ENCODE measurements at places on chromosomes 1 and 21. TPM values are rescaled to one million over a fixed set of nuclear protein-coding genes. Genes with fewer than 3 reads are reported as not detected.

DNA sequence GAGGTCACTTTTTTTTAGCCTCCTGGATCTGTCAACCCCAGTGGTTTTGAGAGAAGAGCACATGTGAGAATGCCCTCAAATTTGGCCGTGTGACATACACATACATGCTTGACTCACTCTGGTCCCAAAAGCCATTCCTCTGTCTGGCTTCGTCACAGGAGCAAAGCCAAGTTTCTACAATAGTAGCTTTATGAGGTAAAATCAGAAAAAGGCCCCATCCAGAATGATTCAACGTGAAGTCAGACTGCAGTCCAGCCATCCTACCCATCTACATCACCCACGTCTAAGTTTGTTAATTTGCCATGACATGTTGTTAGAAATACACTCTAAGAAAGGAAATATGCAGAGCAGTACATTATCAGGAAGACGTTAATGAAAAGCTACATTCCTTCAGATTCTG, 245.2 kb downstream of the SDCCAG8 start:
- no peak for DNase-seq

DNA sequence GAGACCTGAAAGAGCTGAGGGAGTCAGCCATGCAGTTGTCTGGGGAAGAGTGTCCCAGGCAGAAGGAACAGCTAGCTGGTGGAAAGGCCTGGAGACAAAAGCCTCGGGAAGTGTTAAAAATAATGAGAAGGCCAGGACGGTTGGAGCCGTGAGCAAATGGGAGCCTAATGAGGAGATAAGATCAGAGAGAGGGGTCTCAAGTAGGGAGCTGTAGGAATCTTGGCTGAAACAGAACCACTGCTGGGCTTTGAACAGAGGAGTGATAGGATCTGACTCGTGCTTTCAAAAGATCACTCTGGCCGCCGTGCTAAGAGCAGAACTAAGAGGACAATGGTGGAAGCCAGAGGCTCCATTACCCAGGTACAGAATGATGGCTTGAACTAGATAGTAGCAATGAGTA, 1.9 kb upstream of the FOXJ3 start:
- no peak for DNase-seq

The WARS2 gene
- total RNA-seq, result 9.5 TPM

The SGIP1 gene
- not detected for total RNA-seq

The SLC35F3 gene
- total RNA-seq, result not detected

The FAAP20 gene
- total RNA-seq, result 40.8 TPM

The RIIAD1 gene
- not detected for total RNA-seq

All from CD4-positive, alpha-beta memory T cell (primary cell).